Thoracic aorta (tissue), 2 donors: ENCODE measurements at places on chromosomes 12 and 14. TPM values are rescaled to one million over a fixed set of nuclear protein-coding genes. Genes with fewer than 3 reads are reported as not detected.
A peak's percentile ranks its signal among the peaks of the same experiment; 100 is the strongest.

BHLHE41 gene
- total RNA-seq = 7.5 TPM

KRT82 gene
- total RNA-seq = not detected

KLRC4 gene
- 0.54 TPM for total RNA-seq

OAS3 gene
- total RNA-seq = 11.9 TPM

CLEC9A gene
- not detected for total RNA-seq

MANSC1 gene
- 36.6 TPM for total RNA-seq

- no peaks in the 10 kb centered on the region for H3K36me3 ChIP-seq
- no peak overlapping the region for H3K27ac ChIP-seq
- no peak overlapping the region for H3K4me3 ChIP-seq
- H3K27me3 ChIP-seq = no peaks in the 10 kb centered on the region
- H3K4me1 ChIP-seq = no peaks in the 10 kb centered on the region
Measured at GRCh38 chr12:74984631-74985030, 225.0 kb downstream of the KCNC2 start.

GRCh38 chr12:68557011-68557730 is 53.5 kb upstream of the RAP1B start:
- no peak overlapping the region for H3K27ac ChIP-seq
- no peak overlapping the region for H3K4me3 ChIP-seq
- no peak for DNase-seq
- H3K36me3 ChIP-seq = no peaks in the 10 kb centered on the region
- no peaks in the 10 kb centered on the region for H3K4me1 ChIP-seq

- H3K27ac ChIP-seq = peak overlapping the region; percentile 79
- peak overlapping the region; percentile 91 for H3K4me3 ChIP-seq
- peaks cover 10% of the 10 kb centered on the region for H3K4me1 ChIP-seq
- no peaks in the 10 kb centered on the region for H3K27me3 ChIP-seq
Measured at GRCh38 chr14:26597071-26597588, 703 bp downstream of the NOVA1 start.

- no peaks in the 10 kb centered on the region for H3K27me3 ChIP-seq
- no peaks in the 10 kb centered on the region for H3K36me3 ChIP-seq
- peak overlapping the region; percentile 83 for H3K27ac ChIP-seq
Measured at GRCh38 chr14:92538412-92538985, 24.9 kb downstream of the RIN3 start.

GRCh38 chr14:33846100-33846824 is 104.6 kb downstream of the EGLN3 start:
- no peak overlapping the region for H3K4me3 ChIP-seq
- no peaks in the 10 kb centered on the region for H3K4me1 ChIP-seq
- DNase-seq = no peak
- H3K27ac ChIP-seq = no peak overlapping the region
- H3K27me3 ChIP-seq = no peaks in the 10 kb centered on the region

GRCh38 chr12:110762891-110763290 is 20.2 kb upstream of the PPP1CC start:
- no peak overlapping the region for H3K27ac ChIP-seq
- no peaks in the 10 kb centered on the region for H3K27me3 ChIP-seq
- no peak overlapping the region for H3K4me3 ChIP-seq

DNA sequence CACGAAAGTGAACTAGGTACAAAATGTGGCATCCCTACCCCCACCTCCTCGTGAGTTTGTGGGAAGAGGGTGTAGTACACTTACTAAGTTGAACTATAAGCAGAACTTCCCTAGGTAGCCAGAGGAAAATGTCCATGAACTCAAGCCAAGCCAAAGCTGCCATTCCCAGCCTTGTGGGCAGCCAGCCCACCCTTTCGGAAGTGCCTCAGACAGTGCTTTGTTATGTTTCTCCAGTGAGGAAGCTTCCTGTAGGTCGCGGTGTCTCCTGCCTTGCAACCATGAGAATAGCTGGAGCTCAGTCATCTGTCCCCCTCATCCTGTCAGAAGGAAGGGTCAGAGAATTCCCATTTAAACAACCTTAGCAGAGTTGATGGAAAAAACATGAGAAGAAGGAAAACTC is 266.9 kb downstream of the DUSP6 start:
- H3K27ac ChIP-seq = no peak overlapping the region
- H3K36me3 ChIP-seq = no peaks in the 10 kb centered on the region
- no peak overlapping the region for H3K4me3 ChIP-seq
- DNase-seq = no peak

DNA sequence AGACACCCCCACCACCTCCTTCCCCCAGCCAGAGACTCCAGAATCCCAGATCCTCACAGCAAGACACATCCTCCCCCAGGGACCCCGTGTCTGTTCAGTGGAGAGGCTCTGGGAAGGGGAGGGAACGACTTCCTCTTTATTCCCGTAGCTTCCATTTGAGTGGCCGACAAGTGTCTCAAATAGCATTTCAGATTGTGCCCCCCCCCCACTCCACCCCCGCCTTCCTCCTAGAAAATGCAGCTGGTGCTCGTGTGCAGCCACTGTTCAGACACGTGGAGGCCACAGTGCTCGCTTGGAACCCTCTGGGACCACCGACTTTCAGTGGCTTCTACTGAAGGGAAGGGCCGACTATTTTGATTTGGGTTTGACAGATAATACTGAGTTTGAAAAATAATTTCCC is 14.3 kb downstream of the PPP2R5C start:
- no peak overlapping the region for H3K27ac ChIP-seq
- DNase-seq = no peak
- H3K4me1 ChIP-seq = peaks cover 6% of the 10 kb centered on the region
- H3K27me3 ChIP-seq = no peaks in the 10 kb centered on the region

GRCh38 chr12:47066278-47067025 is 13.0 kb upstream of the PCED1B start:
- no peak for DNase-seq
- no peaks in the 10 kb centered on the region for H3K27me3 ChIP-seq
- peaks cover 5% of the 10 kb centered on the region for H3K4me1 ChIP-seq
- peak overlapping the region; percentile 63 for H3K27ac ChIP-seq

GRCh38 chr12:99450036-99450630 is 197.4 kb upstream of the GARIN6 start:
- peak overlapping the region; percentile 67 for H3K27ac ChIP-seq
- peaks cover 23% of the 10 kb centered on the region for H3K4me1 ChIP-seq
- no peaks in the 10 kb centered on the region for H3K36me3 ChIP-seq
- no peak for DNase-seq
- H3K4me3 ChIP-seq = no peak overlapping the region

GRCh38 chr12:52909331-52909730 is 4.5 kb upstream of the KRT8 start:
- no peaks in the 10 kb centered on the region for H3K36me3 ChIP-seq
- H3K27me3 ChIP-seq = no peaks in the 10 kb centered on the region

- H3K27ac ChIP-seq = no peak overlapping the region
- DNase-seq = no peak
- no peaks in the 10 kb centered on the region for H3K36me3 ChIP-seq
- no peaks in the 10 kb centered on the region for H3K27me3 ChIP-seq
Measured at GRCh38 chr14:20969336-20969735, 14.0 kb downstream of the RNASE2 start.

DNA sequence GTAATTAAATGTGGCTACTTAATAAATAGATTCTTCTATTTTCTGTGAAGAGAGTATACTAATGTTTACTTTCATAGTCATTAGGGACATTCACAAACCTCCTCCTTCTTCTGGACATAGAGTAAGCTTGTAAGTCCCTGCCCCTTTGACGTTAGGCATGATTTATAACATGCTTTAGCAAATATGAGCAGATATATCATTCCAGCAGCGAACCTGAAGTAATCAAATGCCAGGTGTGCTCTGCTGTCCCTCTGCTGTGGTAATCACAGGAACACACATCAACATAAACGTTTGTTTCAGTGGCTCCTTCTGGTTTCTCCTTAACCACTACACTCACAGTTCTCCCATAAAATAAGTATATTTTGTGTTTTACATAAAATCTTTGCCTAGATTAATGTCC is 961.8 kb downstream of the FLRT2 start:
- no peak for DNase-seq
- no peaks in the 10 kb centered on the region for H3K4me1 ChIP-seq
- no peaks in the 10 kb centered on the region for H3K36me3 ChIP-seq
- H3K4me3 ChIP-seq = no peak overlapping the region
- no peak overlapping the region for H3K27ac ChIP-seq
- H3K27me3 ChIP-seq = no peaks in the 10 kb centered on the region

DNA sequence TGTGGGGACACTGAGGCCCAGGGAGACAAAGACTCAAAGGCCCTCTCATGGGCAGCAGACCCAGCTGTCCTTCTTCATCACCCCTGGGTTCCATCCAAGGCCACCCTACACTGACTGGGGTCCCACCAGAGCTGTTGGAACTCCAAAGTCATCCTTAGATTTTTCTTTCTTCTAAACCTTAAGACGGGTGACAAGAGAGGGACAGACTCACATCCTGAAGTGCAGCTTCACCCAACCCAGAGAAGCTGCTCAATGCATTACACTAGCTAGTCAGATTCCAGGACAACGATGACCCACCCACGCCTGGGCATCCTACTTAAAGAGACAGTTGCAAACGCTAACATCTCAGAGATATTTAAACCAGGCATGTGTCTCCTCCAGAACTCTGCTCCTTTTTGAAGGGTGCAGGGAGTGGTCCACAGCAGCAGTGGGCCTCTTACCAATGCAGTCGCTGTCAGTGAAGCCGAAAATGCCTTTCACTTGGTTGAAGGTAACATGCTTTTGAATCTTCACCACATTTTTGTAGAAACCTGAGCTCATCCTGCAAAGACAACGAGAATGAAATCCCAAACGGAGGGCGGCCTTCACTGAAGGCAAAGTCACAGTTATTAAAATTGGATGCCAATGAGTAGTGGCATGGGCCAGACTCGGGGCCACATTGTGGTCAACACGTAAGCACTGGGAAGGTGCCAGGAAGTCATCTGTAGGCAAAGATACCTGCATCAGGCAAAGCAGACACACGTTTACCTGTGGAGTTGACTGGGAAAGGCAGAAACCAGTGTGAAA is 23.4 kb downstream of the SLC25A47 start:
- no peak overlapping the region for H3K27ac ChIP-seq
- no peaks in the 10 kb centered on the region for H3K27me3 ChIP-seq
- H3K36me3 ChIP-seq = peaks cover 16% of the 10 kb centered on the region
- H3K4me3 ChIP-seq = no peak overlapping the region
- no peak for DNase-seq

DNA sequence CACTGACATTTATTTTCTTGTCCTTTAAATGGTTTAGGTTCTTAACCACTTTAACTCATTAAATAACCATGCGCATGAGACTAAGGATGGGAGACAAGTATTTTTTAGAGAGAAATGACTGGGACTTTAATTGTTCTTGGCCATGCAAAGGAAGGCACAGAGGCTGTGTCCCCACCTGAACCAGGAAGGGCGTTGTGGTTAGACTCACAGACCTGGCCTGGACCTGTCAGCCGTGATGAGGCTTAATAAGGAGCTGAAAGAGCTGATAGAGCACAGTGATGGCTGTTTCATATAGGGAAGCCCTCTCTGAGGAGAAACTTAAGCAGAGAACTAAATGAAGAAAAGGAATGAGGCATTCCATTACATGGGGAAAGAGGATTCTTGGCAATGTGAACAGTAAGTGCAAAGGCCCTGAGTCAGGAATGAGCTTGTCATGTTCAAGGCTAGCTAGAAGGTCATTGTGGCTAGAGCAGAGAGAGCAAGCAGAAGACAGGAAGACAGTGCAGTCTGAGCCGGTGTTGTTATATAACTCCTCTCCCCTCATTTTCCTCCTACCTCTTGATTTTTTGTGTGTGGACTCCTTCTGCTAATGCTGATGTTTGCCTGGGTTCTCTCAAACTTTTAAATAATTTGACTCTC is 74.4 kb upstream of the ANO4 start:
- DNase-seq = no peak
- H3K4me1 ChIP-seq = peaks cover 9% of the 10 kb centered on the region
- no peaks in the 10 kb centered on the region for H3K27me3 ChIP-seq

- no peaks in the 10 kb centered on the region for H3K27me3 ChIP-seq
- H3K36me3 ChIP-seq = no peaks in the 10 kb centered on the region
- DNase-seq = no peak
- no peak overlapping the region for H3K4me3 ChIP-seq
- no peak overlapping the region for H3K27ac ChIP-seq
Measured at GRCh38 chr14:84988357-84988756, 541.6 kb upstream of the FLRT2 start.

- no peak overlapping the region for H3K27ac ChIP-seq
- DNase-seq = no peak
- no peaks in the 10 kb centered on the region for H3K27me3 ChIP-seq
- no peak overlapping the region for H3K4me3 ChIP-seq
Measured at GRCh38 chr12:69783365-69783764, 41.7 kb upstream of the MYRFL start.

- no peaks in the 10 kb centered on the region for H3K27me3 ChIP-seq
- H3K36me3 ChIP-seq = no peaks in the 10 kb centered on the region
- H3K4me1 ChIP-seq = no peaks in the 10 kb centered on the region
- DNase-seq = no peak
- no peak overlapping the region for H3K27ac ChIP-seq
Measured at GRCh38 chr12:117807946-117808345, 160.8 kb downstream of the KSR2 start.

DNA sequence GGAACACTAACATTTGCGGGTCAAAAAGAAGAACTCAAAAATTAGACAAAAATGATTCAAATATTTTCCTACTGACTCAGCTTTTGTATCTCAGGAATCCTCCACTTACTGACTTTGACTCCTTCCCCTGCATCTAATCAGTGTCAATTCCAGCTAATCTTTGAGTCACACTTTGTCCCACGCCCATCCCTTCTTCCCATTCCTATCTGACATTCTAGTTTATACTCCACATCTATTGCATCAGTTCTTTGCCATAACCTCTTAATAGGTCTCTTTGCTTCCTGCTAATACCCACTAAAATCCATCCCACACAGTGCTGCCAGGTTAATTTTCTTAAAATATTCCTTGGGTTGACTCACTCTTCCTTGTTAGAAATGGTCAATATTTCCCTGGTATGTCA is 19.1 kb downstream of the BBS10 start:
- H3K4me1 ChIP-seq = no peaks in the 10 kb centered on the region
- H3K36me3 ChIP-seq = no peaks in the 10 kb centered on the region
- H3K27ac ChIP-seq = no peak overlapping the region
- DNase-seq = no peak
- H3K27me3 ChIP-seq = no peaks in the 10 kb centered on the region

DNA sequence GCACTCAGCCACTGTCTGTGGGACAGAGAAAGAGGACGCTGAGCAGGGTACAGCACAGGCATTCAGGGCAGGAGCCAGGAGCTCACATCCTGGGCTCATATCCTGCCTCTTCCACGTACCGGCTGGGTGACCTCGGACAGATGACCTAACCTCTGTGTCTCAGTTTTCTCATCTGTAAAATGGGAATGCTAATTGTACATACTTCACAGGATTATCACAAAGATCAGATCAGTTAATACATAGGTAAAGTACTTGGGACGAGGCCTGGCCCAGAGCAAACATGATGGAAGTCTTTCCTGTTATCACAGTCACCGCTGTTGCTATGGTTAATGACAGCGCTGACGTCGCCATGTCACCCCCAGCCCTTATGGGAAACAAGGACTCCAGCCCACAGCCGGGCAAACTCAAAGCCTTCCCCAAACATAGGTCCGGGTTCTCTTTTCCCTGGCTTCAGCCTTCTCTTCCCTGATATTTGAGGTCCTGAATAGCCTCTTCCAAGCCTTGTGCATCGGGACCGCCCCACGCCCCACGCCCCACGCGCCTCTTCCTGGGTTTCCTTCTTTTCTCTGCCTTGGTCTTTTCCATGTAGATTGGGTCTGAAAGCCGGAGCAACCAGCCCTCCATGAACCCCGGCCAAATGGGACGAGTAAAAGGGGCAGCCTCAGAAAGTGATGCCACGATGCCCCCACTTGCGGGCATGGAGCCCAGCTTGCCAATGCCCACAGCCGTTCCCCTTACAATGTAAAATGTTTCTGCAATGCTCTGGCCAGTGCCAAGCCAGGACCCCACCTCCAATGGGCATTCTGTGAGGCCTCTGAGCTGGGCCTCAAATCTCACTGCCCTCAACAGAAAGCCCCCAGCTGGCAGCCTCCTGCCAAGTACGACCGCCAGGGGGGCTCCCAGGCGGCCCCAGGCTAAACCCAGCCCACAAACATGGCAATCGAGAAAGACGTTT is 125.4 kb downstream of the RFLNA start:
- DNase-seq = no peak
- H3K36me3 ChIP-seq = peaks cover 9% of the 10 kb centered on the region
- peak overlapping the region; percentile 81 for H3K27ac ChIP-seq
- H3K4me1 ChIP-seq = peaks cover 22% of the 10 kb centered on the region
- H3K4me3 ChIP-seq = peak overlapping the region; percentile 61
